ENCODE measurements at places on chromosomes 1 and 21. TPM values are rescaled to one million over a fixed set of nuclear protein-coding genes. Genes with fewer than 3 reads are reported as not detected.

The RCOR3 gene
- total RNA-seq = 124 TPM

The LRRC53 gene
- total RNA-seq = not detected

The ACTL8 gene
- total RNA-seq = not detected

The DNALI1 gene
- total RNA-seq = not detected

DNA sequence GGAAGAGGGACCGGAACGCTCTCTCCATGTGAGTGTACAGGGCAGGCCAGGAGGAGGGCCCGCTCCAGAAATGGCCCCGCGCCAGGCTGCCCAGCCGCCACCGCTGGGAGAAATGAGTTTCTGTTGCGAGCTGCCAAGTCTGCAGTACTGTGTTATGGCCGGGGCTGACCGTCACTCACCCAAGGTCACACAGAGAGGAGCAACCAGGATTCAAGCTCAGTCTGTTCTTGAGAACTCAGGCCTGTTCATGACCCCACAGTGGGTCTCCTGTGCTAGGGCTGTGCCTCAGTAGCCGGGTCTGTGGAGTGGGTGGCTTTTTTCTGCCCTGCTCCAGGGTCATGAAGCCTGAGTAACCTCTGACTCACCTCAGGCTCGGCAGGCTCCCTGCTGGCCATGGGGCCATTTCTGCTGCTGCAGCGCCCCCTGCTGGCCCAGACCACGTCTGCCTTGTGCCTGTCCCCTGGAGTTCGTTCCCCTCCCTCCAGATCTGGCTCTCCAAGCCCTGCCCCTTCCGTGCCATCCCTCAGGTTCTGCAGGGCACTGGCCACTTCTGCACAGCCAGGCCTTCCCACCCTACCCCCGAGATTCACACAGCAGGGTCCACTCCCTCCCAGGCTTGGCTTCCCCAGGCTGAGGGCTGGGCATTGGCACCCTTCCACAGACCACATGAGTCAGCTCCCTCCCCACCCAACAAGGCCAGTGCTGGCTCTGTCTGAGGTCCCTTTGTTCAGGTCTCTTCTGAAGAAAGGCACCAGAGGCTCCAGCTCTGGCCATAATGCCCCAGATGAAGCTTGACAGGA is 51.8 kb downstream of the EDN2 start:
- DNase-seq = peak; percentile 58

GRCh38 chr1:74674278-74675048 is 871 bp upstream of the ERICH3 start:
- no peak for DNase-seq

- no peak for DNase-seq
Observed at GRCh38 chr1:109096120-109096519, 5.6 kb downstream of the TMEM167B start.

- no peak for DNase-seq
Observed at GRCh38 chr1:37995751-37996345, 6.0 kb upstream of the SF3A3 start.

DNA sequence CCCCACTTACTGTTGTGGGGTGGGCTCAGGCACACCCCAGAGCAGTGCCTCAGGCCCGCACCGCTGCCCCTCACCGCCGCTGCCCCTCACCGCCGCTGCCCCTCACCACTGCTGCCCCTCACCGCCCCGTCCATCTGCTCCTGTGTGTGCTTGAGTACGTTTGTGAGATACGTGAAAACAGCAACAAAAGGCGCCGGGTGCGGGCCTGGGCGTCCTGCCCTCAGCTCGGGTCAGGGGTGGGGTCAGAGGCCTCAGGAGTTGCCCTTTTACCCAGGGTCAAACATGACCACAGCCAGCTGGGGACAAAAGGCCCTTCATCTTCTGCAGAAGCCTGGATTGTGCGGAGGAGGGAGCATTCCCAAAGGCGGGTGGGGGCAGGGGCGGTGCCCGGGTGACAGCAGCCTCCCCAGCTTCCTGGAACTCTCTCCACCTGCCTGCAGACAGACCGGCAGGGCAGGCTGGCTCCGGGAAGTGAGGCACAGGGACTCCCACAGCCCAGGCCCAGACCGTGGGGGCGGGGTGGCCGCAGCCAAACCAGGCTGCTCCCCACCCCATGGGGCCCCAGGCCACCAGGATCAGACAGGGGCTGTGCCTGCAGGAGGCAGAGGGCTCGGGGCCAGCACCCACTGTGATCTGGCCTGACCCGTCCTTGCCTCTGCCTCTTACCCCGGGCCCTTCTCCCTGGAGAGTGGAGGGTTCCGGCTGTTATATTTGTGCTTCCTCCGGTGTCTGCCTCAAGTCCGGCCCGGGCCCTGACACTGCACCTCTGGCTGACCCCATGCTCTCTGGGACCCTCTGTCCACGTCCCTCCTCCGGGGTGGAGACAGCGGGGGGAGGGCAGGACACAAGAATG is 2.3 kb upstream of the VWA1 start:
- DNase-seq = peak; percentile 42
